ENCODE measurements at places on chromosomes 1 and 21.

- DNase-seq, result no peak
Observed at GRCh38 chr1:52876843-52877242, 34.3 kb downstream of the ZYG11A start.

DNA sequence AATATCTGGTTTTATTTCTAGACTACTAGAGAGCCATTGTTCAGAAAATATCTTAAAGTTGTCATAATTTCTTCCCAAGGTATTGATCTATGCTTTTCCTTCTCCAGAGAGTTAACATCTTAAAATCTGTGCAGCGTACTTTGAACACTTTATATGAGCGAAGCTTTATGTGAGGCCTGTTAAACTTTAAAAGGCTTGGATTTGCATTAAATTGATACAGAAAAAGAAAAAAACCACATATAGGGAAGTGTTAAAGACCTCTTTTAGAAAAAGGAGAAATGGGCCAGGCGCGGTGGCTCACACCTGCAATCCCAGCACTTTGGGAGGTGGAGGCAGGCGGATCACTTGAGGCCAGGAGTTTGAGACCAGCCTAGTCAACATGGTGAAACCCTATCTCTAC is 59.2 kb upstream of the MORC3 start:
- no peak for DNase-seq

DNA sequence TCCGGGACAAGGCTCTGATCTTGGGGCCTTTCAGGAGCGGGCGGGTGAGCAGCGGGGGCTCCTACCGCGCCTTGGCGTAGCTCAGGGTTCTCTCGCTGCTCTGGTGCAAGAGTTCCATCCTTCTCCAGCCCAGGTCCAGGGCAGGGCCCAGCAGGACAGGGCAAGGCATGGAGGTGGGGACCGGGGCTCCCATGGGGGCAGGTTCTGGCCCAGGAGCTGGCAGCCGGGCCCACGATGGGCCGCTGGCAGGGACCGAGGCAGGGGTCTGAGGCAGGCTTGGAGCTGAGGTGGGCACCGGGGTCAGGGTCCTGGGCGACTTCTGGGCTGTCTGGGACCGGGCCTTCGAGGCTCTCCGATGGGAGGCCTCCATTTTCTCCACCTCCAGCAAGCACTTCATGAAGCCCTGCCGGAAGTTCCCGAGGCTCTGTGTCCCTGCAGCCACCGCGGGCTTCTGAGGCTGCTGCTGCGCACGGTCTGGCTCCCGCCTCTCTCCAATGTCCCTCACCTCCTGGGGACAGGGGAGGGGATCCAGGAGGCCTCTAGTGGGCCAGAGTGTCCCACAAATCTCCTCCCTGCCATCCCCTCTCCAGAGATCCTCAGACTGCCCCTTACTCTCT is 27.6 kb downstream of the SPATA21 start:
- no peak for DNase-seq

DNA sequence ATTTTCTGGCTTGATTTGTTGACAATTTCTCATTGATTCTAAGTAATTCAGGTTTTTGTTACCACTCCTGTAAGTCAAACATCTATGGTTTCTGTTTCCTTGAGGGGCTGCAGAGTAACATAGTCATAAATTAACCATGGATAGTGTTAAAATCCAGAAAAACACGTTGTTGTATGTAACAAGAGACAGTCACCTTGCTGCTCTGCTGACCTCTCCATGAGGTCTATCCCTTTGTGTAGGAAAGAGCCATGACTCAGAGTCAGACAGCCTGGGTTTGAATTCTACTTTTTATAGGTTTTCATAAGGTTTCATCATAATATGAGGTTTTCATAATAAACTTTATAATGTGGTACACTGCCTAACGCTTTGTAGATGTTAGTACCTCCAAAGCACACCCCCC is 27.6 kb upstream of the NBL1 start:
- DNase-seq, result peak; percentile 32

GRCh38 chr1:114746450-114747121 is 11.2 kb downstream of the CSDE1 start:
- no peak for DNase-seq

- no peak for DNase-seq
Observed at GRCh38 chr21:33816174-33816573, 99.4 kb downstream of the ATP5PO start.

DNA sequence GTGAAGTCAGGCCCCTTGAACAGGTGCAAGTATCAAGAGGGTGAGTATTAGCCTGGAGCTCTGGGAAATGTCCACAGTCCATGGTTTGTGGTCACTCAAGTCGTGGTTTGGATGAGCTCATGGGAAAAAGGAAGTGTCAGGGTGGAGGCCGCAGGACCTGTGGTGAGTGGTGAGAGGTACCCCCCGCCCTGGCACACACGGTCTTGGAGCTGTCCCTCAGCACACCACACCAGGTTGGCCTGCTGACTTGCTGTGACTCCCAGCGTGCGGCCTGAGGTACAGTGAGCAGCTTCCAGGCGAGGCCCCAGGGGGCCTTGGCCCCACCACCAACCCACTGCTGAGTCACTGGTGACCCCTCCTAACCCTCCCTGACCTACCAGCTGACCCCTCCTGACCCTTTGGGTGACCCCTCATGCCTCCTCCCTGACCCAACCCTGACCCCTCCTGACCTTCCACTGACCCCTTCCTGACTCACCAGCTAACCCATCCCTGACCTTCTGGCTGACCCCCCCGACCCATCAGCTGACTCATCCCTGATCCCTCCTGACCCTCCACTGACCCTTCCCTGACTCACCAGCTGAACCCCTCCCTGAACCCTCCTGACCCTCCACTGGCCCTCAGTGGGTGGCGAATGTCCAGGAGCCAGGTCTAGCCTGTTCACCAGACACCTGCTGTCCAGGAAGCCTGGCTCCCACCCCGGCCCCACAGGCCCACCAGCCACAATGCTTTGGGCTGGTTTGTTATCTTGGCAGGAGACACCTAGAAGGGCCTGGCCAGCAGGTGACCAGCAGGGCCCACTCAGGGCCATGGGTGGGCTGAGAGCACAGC is 34.8 kb upstream of the RNF187 start:
- DNase-seq, result peak; percentile 71

DNA sequence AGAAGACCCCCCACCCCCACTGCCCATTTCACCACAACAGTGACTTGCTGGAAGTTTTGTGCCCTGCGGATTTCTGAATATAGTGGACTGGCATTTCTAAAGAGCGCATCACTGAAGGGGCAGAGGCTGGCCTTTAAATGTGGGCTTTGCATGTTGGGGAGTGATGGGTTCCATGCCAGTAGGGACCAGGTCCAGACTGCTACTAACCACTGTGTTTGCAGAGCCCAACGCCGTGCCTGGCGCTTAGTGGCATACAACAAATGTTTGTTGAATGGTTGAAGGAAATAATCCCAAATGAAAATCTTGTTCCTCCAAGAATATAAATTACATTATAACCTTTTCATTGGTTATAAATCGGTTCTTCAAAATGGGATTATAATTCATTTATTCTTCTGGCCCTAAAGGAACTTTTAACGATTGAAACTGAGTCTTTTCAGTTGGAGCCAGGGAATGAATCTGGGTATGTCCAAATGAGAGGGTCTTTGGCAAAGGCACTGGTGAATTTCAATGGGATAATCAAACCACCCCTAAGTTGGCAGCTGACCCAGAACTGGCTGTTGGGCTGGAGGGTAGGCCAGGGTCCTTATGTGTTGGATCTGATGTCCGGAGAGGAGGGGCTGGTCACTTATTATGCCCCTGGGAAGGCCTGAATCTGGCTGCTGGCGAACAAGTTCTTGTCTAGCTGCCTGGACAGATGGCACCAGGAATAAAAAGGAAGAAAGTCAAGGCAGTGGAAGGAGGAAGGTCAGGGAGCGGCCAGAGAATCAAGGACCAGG is 13.8 kb upstream of the SDHB start:
- DNase-seq, result no peak

- DNase-seq, result no peak
Observed at GRCh38 chr1:179082333-179082998, 596 bp downstream of the TOR3A start.

GRCh38 chr1:20555025-20555757 is 2.8 kb downstream of the FAM43B start:
- no peak for DNase-seq

DNA sequence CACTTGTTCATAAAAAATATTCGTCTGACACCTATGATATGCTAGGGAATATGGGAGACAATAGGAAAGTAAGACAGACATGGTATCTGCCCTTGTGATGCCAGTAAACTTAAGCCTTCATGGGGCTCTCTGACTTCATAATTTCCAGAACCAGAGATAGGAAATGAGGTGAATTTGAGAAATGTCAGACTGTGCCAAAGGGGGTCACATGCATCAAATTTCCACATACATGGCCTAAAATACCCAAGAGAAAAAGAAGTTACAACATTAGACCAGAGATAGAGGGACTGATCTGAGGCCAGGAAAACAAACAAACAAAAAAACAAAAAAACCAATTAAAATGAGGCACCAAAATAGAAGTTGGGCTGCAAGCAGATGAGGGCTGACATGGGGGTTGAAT is 75.7 kb downstream of the DISC1 start:
- peak; percentile 31 for DNase-seq

- no peak for DNase-seq
Observed at GRCh38 chr1:184629266-184629665, 125.4 kb downstream of the EDEM3 start.

- DNase-seq, result peak; percentile 20
Observed at GRCh38 chr1:63575340-63575826, 17.8 kb upstream of the PGM1 start.

GRCh38 chr1:245209658-245210435 is 55.1 kb downstream of the KIF26B start:
- no peak for DNase-seq

GRCh38 chr1:95832370-95832769 is 598.4 kb downstream of the RWDD3 start:
- DNase-seq, result no peak

DNA sequence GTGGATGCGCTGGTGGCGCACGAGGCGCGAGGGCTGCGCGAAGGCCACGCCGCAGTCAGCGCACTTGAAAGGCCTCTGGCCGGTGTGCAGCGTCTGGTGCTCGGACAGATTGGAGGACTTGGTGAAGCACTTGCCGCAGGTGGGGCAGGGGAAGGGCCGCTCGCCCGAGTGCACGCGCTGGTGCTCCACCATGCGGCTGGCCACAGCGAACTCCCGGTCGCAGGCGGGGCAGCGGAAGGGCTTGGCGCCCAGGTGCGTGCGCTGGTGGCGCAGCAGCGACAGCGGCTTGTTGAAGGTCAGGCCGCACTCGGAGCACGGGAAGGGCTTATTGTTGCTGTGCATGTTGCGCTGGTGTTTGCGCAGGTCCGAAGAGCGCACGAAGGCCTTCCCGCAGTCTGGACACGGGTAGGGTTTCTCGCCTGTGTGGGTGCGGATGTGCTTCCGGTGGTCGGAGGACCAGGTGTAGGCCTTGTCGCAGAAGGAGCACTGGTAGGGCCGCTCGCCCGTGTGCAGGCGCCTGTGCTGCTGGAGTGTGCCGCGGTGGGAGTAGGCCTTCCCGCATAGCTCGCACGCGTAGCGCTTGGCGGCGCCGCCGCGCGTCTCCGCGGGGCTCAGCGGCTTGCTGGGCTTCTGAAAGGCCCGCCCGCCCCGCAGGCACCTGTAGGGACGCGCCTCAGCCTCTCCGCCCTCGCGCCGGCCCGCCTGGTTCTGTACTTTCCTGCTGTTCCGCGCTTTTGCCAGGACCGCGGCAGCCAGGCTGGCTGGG is 4.7 kb downstream of the ZNF648 start:
- DNase-seq, result no peak

- no peak for DNase-seq
Observed at GRCh38 chr1:14735841-14736240, 137.4 kb downstream of the KAZN start.

DNA sequence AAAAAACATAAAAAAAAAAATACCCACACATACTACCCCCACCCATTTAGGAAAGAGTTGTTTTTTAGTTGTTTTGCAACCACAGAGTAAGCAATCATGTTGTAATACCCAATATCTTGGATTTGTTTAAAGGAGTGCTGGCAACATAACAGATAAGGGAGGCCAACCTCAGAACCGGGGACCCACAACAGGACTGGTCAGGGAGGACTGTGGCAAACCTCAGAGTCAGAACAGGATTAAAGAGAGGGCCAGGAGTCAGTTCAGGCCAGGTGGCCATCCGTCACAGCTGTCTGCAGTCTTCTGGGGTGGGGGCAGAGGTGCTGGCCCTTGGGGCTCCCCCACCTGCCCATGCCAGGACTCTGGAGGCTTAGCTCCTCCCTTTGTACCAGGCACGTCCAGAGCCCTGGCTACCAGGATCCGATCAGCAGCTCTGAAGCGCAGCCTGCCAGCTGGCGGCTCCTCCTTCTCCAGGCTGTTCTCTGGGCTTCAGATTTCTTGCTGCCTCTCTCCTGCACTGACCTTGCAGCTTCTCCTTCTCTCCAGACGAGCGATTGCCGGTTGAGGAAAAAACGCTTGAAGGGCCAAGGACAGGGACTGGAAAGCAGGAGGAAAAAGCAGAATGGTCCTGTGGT is 7.9 kb downstream of the H6PD start:
- DNase-seq, result peak; percentile 100

DNA sequence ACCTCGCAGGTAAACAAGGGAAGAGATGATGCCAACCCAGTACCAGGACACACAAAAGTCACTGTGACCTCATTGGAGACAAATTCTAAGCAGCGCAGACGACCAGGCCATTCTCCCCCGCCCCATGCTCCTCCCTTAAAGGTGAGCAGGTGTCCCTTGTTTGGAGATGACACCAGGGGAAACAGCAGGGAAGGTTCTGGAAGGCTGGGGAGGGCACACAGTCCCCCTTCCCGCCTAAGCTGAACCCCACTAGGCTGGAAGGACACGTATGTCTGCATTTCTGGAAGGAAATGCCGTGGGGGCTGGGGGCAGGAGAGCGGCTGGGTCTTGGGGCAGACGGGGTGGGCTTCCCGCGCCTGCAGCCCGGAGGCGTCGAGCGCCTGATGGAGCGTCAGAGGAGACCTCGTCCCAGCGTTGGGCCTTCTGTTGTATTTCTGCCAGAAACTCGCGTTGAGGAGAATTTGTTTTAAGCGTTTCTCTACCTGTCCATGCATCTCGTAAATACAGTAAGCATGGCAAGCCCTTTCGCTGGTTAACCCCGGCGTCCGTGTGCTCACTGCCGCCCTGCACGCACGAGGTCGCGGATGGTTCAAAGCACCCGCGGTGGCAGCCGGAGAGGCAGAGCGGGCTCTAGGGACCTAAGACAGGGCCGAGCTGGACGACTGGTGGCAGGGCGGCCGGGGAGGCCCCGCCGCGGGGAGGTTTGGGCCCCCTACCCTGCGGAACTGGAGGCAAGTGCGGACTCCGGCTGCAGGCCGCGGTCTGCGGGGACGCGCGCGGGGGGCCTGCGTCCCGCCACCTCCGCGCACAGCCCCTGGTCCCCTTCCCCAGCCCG is 1.2 kb upstream of the LHX4 start:
- no peak for DNase-seq

GRCh38 chr1:241113557-241113956 is 243.4 kb downstream of the RGS7 start:
- DNase-seq, result no peak

GRCh38 chr1:207131163-207131562 is 27.1 kb downstream of the C4BPA start:
- DNase-seq, result no peak

GRCh38 chr1:153796786-153797659 is 21.8 kb downstream of the SLC27A3 start:
- peak; percentile 56 for DNase-seq

All from amniotic epithelial cell (primary cell).